ENCODE measurements at places on chromosomes 1 and 21.

DNA sequence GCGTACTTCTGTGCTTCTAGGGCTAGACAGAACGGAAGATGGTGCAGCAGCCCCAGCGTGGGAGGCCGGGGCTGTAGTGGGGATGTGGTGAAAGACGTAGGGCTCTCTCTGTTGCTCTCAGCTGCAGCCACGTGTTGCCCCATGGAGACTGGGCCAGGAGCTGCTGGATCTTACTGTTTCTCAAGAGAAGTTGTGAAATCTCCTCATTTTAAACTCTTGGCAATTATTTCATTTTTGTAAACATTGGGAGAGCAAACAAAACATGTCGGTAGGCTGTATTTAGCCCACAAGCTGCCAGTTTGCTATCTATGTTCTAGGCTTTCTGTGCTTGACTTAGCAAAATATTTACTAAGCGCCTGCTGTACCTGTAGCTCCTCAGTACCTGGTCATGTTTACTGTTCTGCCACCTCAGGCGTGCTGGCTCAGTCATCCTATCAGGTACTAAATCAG, 15.9 kb upstream of the ELOA start:
- DNase-seq: no peak

GRCh38 chr1:44642925-44643324, 31.4 kb downstream of the TMEM53 start:
- no peak for DNase-seq

DNA sequence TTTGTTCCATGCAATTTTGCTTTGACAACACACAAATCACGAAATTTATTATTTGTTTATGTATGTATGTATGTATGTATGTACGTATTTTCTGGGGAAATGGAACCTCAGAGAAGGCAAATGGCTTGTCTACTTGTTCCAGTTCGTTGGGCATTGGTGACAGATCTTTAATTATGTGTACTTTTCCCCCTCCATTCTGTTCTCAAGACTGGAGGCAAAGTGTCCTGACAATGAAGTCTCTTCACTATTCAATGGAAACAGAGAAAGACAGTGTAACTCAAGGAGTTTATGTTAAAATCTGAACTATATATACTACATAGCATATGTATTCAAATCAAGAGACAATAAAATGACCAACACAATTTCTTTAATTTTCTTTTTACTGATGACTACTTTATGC, 245.7 kb upstream of the PTBP2 start:
- no peak for DNase-seq

- no peak for DNase-seq
These were observed 71.8 kb upstream of the PKN2 start for GRCh38 chr1:88612292-88612691.

GRCh38 chr1:155499953-155500639, 62.5 kb downstream of the ASH1L start:
- DNase-seq: no peak

- no peak for DNase-seq
These were observed 87.5 kb downstream of the IER5 start for GRCh38 chr1:181175955-181176354.

Measured in T-helper 2 cell (primary cell).